Right lung (tissue), 10 donors: ENCODE measurements at places on chromosomes 4 and X. TPM values are rescaled to one million over a fixed set of nuclear protein-coding genes. Genes with fewer than 3 reads are reported as not detected.

Gene FAM241A
- polyA plus RNA-seq, result 3.2 TPM

GRCh38 chrX:97021680-97022079, 138.0 kb downstream of the RPA4 start:
- DNase-seq, result no peak

Gene CAPN6
- 15.1 TPM for polyA plus RNA-seq

DNA sequence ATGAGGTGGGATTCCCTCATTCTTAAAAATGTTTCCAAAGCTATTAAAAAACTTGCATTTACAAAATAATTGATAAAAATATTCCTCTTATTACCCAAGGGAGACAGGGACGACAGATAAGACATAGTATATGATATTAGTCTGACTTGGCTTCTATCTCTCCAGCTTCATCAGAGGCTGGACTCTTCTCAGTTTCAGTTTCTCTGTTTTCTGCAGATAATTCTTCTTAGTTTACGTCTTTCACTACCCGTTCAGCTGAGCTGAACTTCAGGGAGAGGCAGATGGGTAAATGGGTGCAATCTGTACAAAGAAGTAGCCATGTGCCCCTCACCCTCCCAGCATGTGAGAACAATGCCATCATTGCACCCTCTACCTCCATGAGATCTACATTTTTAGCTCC, 214.0 kb upstream of the SLIT2 start:
- no peak for DNase-seq

Gene IGFBP7
- 267 TPM for polyA plus RNA-seq

Gene KCTD8
- 0.04 TPM for polyA plus RNA-seq

DNA sequence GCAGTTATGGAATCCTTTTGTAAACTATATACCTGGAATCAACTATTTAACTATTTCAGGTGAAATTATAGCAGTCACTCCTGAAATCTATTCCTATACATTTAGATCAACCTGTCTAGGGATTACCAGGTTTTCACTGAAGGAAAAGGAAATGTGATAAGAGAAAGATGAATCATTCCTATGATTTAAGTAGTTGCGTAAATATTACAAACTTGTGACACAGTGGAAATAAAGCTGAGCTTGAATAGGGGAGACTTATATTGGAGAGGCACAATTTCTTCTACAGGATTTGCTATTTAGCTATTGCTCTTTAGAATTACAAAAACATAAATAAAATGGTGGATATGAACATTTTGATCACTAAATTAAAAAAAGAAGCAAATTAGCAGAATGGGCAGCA, 284.1 kb upstream of the EPHA5 start:
- DNase-seq, result no peak

Gene PF4V1
- polyA plus RNA-seq, result 0.52 TPM

DNA sequence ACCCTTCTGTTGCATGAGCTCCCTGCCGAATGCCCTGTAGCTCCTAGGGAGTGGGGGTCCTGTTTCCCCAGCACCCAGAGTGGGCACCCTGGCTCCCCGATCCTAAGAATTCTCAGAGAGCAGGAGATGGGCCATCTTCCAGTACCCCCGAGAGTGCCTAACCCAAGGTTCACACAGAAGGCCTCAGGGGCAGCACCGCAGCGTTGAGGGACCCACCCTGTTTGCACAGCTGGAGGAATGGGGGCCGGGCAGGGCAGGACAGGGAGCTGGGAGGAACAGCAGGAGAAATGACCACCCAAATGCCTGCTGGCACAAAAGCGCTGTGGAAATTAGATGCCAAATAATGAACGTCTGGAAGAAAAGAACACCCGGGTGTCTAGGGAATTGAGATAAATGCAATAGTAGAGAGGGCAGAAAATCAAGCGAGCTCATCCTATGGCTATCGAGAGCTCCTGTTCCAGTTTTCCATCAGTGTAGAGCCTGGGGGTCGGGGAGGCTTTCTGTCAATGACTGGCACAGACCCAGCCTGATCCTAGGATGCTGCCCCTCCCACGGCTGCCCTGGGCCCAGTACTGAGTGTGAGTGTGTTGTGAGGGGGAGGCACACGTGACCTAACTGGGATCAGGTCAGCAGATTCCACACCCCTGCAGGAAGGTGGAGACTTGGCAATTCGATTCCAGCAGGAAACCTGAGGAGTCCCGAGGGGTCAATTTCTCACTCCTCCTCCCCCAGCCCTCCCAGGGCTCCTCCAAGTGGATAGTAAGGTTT, 25.7 kb downstream of the SEPTIN6 start:
- no peak for DNase-seq

Gene PCSK1N
- 3.6 TPM for polyA plus RNA-seq
